ENCODE measurements at places on chromosomes 13 and 19.

DNA sequence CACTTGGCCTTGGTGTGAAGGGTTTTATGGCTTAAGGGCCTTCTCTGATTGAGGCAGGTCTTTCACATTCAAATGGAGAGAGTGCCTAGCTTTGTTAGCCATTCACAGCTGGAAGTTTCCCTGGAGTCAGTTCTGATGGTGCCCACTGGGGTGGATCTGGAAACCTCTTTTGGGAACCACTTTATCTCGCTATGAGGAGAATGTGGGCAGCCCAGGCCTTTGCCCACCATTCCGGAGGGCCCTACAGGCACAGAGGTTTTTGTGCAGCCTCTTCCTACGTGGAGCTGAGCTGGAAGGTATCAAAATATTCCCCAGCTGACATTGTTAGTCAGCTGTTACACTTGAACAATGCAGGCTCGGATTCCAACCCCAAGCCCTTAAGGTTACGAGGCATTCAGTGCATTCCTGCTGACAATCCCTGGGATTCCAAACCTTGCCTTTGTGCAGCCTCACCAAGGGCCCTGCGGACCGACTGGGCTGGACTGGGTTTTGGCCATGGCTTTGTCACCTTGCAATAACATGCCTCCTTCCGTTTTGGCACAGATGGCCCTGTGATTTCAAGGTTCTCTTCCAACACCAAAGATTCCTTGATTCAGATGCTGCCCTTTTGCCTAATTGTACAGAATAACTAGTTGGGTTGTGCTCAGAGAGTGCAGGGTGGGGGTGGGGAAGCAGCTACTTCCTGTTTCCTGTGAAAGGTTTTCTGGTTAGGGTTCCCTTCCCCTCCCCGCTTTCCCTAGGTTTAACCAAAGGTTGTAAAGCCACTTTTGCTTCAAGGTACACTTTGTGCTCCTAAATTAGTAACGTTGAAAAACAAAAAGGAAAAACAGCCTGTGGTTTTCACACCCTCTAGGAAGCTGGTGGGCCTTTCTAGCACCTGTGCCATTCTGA is 27.0 kb downstream of the SAE1 start:
- no peak for DNase-seq

GRCh38 chr19:2014731-2015607 is 545 bp downstream of the BTBD2 start:
- no peak for DNase-seq

- DNase-seq = no peak
These were observed 30.2 kb downstream of the PDCD5 start for GRCh38 chr19:32611161-32611560.

DNA sequence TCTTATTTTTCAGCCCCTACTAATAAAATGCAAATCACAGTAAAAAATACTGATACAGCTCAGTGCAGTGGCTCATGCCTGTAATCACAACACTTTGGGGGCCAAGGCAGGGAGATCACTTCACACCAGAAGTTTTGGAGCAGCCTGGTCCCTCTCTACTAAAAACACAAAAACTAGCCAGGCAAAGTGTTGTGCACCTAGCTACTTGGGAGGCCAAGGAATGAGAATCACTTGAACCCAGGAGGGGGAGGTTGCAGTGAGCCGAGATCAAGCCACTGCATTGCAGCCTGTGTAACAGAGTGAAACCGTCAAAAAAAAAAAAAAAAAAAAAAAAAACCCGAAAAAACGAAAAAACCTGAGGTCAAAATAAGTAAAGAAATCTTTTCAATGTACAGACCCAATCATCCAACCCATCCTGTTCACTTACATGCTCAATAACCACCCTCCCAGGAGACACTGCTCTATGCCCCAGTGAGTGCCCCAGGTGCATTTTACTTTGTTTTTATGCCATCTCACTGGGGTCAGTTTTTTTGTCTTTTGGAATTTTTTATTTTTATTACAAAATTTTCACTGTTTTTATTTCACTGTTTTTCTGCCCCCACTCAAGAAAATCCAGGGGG is 107.0 kb downstream of the ZNF486 start:
- no peak for DNase-seq

DNA sequence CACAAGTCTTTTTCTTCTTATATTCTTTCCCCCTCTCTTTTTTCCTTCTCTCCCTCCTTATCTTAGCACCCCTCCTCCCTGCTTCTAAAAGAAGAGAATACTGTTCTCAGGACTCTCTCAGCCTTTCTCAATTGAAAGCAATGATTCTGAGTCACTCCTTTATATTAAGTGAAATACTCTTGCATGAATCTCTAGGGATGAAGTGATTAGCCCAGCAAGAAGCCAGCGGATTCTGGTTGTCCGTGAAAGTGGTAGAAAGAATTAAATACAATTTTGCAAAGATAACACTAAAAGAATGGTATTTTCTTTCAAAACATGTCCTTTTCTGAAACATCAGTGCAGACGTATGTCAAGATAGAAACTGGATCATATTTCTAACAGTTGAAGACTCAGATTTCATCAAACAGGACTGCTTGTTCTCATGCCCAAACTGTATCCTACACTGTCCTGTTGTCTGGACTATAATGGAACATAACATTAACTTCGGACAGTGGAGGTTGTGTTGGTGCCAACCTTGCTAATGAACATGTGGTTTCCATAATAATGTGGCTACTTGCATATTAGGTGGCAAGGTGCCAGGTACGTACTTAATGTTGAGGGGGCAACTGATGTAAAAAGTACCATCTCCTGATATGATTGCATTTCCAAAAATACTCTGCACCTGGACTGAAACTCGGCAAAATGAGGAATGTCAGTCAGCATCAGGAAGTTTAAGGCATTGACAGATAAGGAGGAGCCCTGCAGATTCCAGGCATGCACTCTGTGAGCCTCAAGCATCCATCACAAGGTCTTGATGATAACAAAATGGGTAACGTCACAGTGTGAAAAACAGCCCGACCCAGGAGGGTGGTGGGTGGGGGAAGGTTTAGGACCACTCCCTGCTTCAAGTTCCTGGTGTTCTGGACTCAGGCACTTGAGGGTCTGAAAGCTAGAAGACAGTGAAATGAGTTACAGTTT is 357.2 kb downstream of the DLEU7 start:
- no peak for DNase-seq

- DNase-seq = no peak
These were observed 4.1 kb downstream of the KLK2 start for GRCh38 chr19:50877338-50877737.

DNA sequence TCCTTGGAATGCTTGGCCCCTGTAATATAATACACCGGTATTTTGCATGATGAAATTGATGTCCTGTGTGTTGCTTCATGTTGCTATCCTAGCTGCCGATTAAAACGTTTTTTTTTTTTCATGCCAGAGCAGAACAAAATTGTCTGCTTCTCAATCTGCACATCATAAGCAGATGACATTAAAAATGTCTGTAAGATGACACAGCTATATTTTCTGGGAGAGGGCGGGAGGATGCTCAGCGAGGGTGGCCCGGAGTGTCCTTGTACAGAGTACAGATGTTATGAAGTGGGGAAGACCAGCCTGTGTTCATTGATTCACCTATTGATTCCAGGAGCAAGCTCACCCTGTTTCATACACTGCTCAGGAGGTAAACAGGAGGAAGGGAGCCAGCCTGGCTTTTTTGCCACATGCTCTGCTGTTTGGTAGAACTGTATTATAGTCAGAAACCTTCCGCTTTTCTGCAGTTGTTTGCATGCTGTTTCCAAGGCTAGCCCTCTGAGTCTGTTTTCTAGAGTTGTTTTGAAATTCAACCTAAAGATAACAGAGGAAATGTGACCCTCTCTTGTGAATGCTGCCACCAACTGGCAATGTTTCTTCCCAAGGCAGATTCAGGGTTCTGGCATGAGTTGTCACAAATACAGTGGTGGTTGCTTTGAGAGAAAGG is 4.7 kb upstream of the IRS2 start:
- DNase-seq = no peak

GRCh38 chr13:84903391-84903790 is 895.8 kb downstream of the SLITRK6 start:
- no peak for DNase-seq

DNA sequence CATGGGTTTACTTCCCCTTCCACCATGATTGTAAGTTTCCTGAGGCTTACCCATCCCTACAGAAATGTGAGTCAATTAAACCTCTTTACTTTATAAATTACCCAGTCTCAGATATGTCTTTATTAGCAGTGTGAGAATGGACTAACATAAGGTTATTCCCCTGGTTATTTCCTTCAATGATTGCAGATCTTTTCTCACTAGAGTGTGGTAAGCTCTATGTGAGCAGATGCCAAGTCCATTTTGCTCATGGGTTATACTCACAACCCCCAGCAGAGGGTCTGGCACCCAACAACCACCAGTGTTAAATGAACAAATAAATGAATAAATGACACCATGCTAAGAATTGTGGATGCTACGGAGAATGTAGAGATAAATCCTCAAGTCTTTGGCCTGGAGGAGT is 472.8 kb downstream of the LIG4 start:
- no peak for DNase-seq

DNA sequence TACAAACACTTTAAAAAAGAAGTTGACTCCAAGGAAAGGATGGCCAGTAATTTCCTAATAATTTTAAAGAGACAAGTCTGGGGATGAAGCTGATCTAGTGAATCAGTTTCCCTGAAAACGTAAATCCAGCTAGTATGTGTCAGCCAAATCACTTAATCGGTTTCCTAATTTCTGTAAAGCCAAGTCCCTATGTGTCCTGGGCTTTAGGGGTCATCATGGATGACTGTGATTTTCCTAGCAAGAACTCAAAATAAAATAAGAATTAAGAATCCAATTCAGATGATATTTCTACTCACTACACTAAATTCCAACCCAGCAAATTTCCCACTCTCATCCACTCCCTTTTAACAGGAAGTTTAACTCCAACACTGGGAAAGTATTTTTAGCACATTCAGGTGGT is 35.9 kb downstream of the ELF1 start:
- DNase-seq = no peak

- no peak for DNase-seq
These were observed 1193.1 kb downstream of the EFNB2 start for GRCh38 chr13:105342281-105342820.

DNA sequence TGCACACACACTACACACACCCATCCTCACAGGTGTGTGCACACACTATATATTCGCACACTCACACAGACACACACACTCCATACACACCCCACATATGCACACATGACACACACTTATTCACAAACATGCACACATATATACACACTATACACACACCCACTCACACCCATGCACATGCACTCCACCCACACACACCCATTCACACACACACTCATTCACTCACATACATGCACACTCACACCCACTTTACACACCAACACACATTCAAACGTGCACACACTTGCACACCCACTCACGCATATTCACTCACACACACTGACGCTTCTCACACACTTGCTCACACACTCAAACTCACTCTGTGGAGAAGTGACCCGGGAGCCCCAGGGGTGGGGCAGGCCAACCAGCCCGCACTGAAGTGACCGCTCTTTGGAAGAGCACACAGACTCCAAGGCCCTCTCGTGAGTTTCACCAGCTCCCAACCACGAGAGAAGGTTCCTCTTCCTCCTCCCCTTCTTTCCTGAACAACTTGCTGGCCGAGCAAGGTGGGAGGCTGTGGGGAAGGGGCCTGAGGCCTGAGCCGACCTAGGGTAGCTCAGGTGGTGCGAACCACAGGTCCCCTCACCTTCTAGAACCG is 86.1 kb upstream of the TM9SF2 start:
- no peak for DNase-seq

DNA sequence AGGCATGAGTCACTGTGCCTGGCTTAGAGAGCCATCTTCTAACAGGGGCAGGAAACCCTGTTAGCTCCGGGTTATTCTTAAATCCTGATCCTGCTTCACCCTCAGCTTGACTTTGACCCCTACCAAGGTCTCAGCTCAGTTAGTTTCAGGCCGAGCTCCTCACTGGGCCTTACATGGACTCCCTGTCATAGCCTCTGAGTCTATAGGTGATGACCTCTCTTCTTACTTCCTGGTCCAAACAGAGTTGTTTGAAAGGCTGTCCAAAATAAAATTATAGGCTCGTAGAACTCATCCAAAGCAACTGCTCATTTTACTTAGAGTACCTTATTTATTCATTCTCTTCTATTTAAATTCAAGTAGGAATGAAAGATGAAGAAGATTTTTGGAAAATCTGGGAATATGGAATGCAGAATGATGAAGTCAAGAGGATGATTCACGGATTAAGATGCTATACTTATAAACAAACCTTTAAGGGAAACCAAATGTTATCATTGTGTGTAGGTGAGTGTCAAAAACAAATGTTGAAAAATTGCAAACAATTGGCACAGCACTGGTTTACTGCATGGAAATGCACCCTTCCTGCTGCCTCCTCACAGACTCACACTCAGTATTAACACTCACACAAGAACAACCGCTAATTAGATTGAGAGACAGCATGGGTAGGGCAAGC is 174.1 kb downstream of the RGCC start:
- no peak for DNase-seq

DNA sequence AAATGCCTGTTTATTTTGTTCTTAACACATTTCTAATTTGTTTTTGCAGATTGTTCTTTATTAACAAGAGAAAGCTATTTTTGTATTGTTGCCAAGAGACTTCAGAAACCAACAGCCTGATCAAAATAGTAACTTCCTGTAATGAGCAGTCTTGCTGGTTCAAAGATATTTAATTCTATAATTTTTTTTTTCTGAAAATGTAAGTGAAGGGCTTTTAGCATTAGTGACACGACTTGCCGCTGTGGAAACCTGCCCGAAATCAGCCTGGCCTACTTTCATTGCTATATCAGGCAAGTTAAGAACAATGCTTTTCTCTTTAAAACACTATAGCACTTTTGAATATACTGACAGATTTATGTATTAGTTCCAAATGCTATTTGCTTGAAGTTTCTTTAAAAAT is 374.3 kb downstream of the EFNB2 start:
- no peak for DNase-seq

DNA sequence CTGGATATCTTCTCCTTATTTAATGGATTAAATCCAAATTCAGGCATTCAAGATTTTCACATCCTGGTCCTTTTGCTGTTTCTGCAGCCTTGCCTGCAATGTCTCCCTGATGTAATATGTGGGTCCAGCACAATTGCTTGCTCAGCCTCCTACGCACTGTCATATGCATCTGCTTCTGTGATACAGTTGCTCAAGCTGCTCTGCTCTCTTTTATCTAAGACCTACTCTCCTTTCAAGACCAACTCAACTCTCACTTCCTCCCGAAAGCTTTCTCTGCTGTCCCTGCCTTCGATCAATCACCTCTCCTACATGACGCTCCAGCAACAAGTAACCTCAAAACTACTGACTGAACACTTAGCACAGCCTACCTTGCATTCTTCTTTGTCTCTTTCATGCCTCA is 138.2 kb downstream of the DCLK1 start:
- DNase-seq = no peak

- DNase-seq = no peak
These were observed 609 bp downstream of the ZAR1L start for GRCh38 chr13:32314271-32315237.

- no peak for DNase-seq
These were observed 213.7 kb downstream of the SLITRK5 start for GRCh38 chr13:87884884-87885283.

All from AG09319 (cell line).